ENCODE measurements at places on chromosomes 12 and 14.

- peak; percentile 53 for DNase-seq
Measured at GRCh38 chr12:20187456-20187855, 180.9 kb upstream of the PDE3A start.

DNA sequence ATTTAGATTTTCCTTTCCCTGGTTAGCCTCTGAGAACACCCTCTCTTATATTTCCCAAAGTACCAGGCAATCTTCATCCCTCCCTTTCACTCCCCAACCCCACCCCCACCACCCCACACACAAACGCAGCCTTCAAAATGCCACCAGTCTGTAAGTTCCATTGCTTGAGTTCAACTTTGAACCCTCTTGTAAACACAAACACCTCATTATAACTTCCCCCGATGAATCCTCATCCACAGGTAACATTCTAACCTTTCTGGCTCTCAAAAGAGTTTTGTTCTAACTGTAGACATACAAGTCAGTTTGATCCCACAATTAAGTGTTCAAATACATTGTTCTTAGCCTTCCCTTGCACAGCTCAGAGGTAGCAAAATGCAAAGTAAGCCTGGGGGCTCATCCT lies 199.4 kb upstream of the FOXN3 start:
- no peak for DNase-seq

DNA sequence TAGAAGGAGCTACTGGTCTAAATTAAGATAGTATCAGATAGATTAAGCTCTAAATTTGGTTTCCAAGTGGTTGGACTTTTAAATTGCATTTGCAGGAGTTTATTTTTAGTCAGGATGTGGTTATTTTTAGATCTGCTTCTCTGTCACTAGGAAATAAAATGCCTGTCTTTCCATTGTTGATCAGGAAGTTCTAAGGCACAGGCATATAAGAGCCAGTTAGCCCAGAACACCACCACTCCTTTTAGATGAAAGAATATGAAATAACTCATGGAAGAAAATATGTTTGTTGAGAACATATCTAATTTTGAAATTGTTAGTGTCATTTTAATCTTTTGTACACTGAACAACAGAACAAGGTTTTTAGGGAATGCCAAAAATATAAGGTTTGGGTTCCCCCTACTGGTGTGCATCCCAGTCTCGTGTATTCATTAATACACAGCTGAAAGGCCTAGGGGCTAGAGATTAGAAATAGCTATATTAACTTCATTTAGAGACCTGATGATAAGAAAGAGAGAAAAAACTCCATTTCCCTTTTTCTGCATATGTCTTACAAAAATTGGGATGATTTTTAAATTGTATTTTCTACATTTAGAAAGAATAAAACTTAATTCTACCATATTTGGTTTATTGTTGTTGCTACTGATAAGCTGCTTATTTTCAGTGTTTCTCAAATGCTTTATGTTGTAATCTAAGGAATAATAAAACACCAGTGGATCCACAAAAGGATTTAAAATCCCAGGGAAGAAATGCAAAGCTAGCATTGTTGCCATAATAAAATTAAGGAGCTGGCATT lies 67.2 kb downstream of the RIC8B start:
- DNase-seq = peak; percentile 20

DNA sequence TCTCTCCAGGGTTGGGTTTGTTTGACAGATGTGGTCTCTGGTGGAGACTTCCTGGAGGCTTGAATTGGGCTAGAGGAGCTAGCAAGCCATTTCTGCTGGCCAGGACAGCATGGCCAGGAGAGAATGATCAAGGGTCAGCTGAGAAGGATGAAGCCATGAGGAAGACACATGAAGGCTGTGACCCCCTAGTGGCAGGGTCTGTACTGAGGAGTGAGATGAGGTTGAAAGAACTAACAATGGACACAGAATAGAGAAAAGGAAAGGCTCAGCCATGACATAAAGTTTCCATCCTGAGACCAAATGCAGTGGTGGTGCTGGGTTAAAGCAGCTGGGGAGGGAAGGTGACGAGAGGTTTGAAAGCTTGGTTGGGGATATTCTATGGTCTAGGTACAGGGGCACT lies 89.9 kb downstream of the NT5DC3 start:
- no peak for DNase-seq

DNA sequence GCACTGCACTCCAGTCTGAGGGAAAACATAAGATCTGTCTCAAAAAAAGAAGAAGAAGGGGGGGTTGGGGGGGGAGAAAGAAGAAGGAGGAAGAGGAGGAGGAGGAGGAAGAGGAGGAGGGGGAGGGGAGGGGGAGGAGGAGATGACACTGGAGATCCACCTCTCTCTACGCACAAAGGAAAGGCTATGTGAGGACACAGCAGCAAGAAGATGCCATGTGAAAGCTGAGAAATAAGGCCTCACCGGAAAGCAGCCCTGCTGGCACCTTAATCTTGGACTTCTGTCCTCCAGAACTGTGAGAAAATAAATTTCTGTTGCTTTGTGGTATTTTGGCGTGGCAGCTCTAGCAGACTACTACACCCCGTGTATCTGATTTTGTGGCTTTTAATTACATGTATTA lies 477.9 kb downstream of the MED13L start:
- no peak for DNase-seq

DNA sequence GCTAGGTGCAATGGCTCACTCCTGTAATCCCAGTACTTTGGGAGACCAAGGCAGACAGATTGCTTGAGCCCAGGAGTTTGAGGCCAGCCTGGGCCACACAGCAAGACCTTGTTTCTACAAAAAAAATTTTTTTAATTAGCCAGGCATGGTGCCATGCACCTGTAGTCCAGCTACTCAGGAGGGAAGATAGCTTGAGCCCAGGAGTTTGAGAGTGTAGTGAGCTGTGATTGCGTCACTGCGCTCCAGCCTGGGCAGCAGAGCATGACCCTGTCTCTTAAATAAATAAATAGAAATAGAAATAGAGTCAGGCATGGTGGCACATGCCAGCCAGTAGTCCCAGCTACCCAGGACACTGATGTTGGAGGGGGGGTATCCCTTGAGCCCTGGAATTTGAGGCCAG lies 36.7 kb upstream of the CLIP1 start:
- DNase-seq = no peak

- peak; percentile 74 for DNase-seq
Measured at GRCh38 chr14:22836301-22837113, at the start of gene MMP14. TSS of gene MMP14 (plus strand) at chr14:22836585. CDS start at chr14:22836818, 233 bp downstream.

DNA sequence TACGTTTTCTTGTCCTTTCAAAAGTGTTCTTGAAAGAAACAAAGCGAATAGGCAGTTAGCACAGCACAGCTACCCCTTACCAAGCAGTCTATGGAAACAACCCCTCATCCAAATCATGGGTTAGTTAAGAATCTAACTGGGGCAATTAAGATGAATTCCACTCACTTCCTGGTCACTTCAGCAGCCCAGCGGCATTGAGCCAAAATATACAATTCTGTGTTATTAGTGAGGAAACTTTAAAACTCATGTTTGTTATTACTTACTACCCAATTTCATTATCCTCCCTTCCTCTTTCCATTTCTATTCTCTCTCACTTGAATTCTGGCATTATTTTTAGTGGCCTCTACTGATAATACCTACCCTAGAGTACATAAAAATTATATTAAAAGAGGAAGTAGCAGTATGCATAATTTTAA lies 121.4 kb downstream of the PPHLN1 start:
- peak; percentile 5 for DNase-seq

DNA sequence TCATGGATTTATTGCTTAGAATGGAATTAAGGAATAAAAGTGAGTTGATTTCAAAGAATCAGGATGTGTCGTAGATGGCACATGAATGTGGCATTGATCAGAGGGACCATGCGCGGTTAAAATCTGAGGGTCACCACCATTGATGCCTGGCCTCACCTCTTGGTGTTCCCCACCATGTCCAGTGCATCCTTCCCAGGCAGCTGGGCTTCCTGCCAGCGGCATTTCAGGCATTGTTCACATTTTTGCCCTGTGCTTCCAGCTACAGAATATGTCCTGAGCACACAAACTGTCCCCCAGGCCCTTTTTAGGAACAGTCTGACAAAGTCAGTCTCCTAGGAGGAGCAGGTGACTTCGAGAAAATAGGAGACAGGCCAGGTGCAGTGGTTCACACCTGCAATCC lies 42.0 kb upstream of the TSPAN9 start:
- no peak for DNase-seq

GRCh38 chr12:104827587-104827986 lies 130.5 kb downstream of the SLC41A2 start:
- DNase-seq = no peak

DNA sequence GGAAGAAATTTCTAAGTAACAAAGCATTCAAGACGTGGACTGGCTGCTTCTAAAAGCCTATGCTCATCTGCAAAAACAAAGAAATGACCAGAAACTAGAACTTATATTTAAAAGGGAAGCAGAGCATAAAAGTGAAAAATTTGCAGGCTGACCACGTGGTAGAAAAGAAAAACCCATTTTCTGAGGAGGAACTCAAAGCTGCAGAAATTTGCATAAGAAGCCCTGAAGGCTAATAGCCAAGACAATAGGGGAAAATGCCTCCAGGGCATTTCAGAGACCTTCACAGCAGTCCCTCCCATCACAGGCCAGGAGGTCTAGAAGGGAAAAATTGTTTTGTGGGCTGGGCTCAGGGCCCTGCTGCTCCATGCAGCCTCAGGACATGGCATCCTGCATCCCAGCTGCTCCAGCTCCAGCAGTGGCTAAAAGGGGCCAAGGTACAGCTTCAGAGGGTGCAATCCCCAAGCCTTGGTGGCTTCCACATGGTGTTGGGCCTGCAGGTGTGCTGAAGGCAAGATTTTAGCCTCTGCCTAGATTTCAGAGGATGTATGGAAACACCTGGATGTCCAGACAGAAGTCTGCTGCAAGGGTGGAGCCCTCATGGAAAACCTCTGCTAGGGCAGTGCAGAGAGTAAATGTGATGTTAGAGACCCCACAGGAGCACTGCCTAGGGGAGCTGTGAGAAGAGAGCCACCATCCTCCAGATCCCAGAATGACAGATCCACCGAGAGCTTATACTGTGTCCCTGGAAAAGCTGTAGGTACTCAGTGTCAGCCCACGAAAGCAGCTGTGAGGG lies 55.5 kb downstream of the CHGA start:
- DNase-seq = peak; percentile 26

- DNase-seq = no peak
Measured at GRCh38 chr12:75665216-75665615, 153.8 kb upstream of the KRR1 start.

GRCh38 chr14:53187921-53188463 lies 34.9 kb upstream of the DDHD1 start:
- no peak for DNase-seq

DNA sequence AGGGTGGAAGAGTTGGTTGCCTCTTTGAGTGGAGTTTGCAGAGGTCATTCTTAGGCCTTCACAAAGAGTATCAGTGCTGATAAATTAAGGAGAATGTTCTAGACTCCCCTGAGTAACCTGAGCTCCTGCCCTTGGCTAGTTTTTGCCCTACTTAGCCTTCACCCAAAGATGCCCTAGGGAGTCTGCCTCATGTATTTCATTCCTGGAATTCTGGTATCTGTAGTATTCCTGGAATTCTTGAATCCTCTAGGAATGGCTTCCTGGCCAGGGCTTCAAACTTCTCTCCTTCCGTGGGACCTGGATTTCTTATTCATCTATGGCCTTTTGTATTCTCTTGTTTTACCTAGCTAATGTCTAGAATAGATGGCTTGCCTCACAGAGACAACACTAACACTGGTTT lies 701.1 kb downstream of the NOVA1 start:
- no peak for DNase-seq

- peak; percentile 33 for DNase-seq
Measured at GRCh38 chr14:68786491-68787091, 6.3 kb downstream of the ZFP36L1 start.

GRCh38 chr14:22432348-22432976 lies 156.6 kb downstream of the DAD1 start:
- peak; percentile 77 for DNase-seq

DNA sequence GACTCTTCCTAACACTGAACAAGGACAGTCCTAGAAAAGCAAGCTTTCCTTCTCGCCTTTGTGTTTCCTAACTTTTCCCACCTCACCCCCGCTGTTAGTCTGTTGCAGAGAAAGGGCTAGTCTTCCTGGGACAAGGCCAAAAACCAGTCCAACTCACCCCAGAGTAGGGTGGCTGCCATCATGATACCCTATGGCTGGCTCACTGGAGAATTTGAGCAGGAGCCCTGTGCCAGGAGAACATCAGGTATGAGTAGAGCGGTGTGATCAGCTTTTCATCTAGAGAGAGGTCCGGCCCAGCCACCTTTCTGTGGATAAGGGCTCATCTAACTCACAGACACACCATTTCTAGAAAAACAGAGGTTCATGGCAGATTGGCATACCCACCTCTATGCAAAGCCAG lies 16.7 kb upstream of the ZFP36L1 start:
- DNase-seq = no peak

- DNase-seq = no peak
Measured at GRCh38 chr14:39492267-39492666, 60.0 kb upstream of the FBXO33 start.

DNA sequence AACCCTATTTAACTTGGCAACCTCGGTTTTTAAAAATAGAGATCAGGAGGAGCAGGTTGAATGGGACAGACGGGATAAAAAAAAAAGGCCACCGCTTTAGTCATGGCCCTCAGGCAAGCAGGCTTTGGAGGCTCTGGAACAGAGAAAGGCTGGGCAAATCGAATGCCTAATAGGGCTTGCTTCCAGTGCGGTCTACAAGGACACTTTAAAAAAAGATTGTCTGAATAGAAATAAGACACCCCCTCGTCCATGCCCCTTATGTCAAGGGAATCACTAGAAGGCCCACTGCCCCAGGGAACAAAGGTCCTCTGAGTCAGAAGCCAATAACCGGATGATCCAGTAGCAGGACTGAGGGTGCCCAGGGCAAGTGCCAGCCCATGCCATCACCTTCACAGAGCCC lies 265.8 kb downstream of the CPNE8 start:
- no peak for DNase-seq

DNA sequence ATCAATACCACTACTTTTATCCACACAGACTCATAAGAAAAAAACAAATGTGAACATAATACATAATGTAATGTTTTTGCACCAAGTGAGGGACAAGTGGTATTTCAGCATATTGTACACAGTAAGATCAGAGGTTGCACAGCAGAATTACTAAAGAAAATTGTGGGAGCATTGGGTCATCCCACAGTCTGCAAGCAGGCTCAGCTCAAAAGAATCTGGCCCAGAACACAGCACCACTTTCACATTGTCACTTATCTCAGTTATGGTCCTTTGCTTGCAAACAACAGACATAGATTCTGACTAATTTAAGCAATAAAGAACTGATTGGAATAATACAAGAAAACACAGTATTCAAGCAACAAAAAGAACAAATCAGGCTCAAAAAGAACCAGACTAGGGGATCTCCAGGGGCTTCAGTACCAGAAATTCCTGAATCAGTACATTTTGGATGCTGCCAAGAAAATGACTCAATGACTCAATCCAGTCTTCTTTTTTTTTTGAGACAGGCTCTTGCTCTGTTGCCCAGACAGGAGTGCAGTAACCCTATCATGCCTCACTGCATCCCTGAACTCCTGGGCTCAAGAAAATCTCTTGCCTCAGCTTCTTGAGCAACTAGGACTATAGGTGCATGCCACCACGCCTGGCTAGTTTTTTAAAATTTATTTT lies 42.9 kb upstream of the EEA1 start:
- DNase-seq = no peak
